ENCODE measurements at places on chromosomes 1 and 21.

GRCh38 chr1:52665006-52665941 lies 32.3 kb downstream of the SHISAL2A start:
- DNase-seq, result no peak

GRCh38 chr1:10538646-10539355 lies 64.1 kb downstream of the PEX14 start:
- DNase-seq, result no peak

DNA sequence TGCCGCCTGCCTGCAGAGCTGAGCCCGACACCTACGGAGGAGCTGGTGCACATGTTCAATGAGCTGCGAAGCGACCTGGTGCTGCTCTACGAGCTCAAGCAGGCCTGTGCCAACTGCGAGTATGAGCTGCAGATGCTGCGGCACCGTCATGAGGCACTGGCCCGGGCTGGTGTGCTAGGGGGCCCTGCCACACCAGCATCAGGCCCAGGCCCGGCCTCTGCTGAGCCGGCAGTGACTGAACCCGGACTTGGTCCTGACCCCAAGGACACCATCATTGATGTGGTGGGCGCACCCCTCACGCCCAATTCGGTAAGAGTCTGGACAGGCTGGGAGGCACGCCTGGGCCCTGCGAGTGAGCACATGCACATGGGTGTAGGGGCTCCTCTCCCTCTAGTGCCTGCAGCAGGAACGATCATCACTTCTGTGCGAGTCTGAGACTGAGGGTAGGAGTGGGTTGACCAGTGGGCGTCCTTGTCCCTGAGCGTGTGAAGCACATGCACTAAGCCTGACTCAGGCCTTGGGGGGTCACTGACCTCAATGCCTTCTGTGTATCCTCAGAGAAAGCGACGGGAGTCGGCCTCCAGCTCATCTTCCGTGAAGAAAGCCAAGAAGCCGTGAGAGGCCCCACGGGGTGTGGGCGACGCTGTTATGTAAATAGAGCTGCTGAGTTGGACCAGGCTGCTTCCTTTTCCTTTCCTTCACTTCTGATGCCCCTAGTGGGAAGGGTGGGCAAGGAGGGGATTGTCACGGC lies 6.9 kb downstream of the DMAP1 start:
- no peak for DNase-seq

DNA sequence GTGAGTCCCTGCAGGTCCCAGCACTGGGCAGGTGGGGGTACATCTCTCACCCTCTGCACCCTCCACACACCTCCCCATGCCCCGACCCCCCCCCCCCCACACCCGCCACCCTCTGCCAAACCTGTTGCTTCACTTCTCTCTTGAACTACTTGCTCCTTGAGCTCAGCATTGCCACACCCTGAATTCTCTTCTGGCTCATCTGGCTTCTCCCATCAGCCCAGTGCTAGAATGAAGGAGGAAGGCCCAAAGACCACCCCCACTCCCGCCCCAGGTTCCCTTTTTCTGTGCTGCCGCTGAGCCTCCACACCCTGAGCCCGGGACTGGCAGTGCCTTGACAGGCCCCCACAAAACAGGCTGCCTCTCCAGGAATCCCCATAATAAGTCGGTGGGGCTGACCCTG lies 6.4 kb upstream of the TNNI1 start:
- no peak for DNase-seq

- no peak for DNase-seq
Measured at GRCh38 chr1:107250169-107250568, 109.3 kb downstream of the NTNG1 start.

- no peak for DNase-seq
Measured at GRCh38 chr1:178727014-178727895, 2.2 kb downstream of the RALGPS2 start.

GRCh38 chr21:40846103-40846502 lies 855 bp downstream of the DSCAM start:
- no peak for DNase-seq

DNA sequence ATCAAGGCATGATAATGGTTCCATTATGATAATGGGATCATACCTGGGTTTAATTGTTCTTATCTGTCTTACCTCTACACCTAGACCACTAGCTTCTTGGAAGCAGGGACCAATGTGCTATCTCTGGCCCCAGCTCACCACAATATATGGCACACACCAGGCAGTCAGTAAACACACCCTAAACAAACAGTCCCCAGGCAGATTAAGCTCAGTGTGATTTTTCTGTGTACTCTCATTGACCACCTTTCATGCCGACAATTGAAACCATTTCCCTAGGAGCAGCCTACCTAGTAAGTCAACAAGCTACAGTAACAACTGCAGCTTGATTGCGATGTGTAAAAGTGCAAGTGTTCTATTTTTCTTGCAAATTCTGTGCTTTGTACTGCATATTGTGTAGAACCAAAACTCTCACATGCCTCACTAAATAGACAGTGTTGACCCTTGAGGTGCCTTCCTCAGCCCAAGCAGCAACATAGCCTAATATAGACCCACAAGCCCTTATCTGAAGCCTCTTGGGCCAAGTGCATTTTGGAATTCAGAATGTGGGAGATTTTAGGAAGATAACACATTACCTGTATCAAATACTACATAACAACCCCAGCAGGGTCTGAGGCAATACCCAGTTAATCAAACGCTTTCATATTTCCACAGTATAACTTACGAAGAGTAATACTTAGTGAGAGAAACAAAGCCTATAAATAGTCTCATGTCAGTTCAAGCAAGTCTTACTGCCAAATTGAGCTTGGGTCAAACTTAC lies 32.0 kb downstream of the INPP5B start:
- DNase-seq, result no peak

GRCh38 chr1:21966247-21967000 lies 10.4 kb upstream of the CELA3B start:
- no peak for DNase-seq

- no peak for DNase-seq
Measured at GRCh38 chr1:180145446-180145845, 9.2 kb upstream of the QSOX1 start.

DNA sequence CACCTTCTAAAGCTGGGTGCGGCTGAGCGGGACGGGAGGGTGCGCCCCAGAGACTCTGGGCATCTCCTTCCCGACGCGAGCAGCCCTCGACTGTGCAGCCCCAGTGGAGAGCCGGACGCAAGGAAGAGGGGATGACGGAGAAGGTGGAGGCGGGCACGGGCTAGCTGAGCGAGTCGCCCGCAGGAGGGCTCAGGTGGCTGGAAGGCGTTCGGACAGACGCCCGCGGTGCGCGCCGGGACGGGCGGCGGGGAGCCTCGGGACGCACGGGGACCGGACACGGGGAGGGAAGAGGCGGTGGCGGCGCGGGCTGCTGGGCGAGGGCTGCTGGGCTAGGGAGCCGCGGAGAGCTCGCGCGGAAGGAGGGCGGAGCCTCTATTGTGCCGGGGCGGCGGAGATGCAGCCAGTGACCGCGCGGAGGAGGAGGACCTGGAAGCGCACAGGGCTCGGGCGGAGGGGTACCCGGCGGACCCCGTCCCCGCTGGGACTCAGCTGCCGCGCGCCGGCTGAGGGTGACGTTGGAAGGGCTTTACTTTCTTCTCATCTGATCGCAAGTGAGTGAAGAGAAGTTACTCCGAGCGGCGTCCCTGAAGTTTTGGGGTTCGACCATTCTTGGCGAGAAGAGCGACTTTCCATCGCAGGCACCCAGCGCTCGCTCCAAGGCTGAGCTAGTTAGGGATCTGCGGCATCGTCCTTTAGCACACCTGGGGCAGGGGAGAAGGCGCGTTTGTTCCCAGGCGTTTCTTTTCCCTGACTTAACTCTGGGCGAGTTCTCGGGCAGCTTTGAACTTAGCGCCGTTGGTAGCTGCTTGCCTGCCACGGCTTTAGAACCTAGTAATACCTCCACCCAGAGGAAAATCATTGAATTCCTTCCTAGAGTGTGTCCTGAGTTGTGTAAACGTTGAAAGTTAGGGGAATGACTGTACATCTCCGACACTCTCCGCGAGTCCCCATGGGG lies at the start of gene OLFML2B:
Gene OLFML2B (minus strand): TSS at position 323 of the 955 bp plus-strand sequence. CDS start 439 bp downstream, outside the sequence.
- no peak for DNase-seq

GRCh38 chr1:113891631-113892220 lies 4.3 kb upstream of the BCL2L15 start:
- DNase-seq, result no peak

DNA sequence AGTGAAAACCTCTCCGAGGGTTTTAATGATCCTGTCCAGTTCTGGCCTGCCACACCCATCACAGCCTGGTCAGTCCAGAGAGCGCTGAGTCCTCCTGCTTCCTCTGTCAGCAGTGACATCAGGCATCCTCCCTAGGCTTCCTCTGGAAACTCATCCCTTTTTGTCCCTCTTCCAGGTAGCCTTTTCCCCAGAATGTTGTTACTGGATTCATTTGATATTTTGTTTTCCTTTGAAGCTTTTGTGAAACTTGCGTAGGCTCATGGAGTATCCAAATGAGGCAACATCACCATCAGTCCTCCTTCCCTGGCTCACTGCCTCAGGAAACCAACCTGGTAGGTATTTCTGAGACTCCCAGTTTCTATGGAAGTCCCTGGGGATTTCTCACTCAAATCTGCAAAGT lies 27.0 kb upstream of the IGSF3 start:
- DNase-seq, result no peak

- DNase-seq, result no peak
Measured at GRCh38 chr1:118982821-118983557, 5.2 kb downstream of the TBX15 start.

DNA sequence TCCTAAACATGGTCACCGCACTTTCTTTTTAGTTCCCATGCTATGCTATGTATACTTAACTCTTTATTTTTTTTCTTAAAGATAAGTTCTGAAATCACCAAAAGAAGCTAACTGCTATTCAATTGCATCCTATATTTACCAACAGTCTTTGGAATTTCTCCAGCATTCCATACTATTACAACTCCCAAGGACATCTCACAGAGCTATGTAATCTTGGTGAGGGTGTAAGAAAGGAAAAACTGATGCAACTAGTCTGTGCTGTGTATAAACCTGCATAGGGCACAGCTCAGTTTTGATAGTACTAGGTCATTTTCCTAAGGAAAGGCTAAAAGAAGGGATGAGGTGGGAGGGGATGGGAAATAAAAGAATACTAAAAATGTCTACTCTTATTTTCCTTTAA lies 78.0 kb downstream of the PTPN14 start:
- no peak for DNase-seq

DNA sequence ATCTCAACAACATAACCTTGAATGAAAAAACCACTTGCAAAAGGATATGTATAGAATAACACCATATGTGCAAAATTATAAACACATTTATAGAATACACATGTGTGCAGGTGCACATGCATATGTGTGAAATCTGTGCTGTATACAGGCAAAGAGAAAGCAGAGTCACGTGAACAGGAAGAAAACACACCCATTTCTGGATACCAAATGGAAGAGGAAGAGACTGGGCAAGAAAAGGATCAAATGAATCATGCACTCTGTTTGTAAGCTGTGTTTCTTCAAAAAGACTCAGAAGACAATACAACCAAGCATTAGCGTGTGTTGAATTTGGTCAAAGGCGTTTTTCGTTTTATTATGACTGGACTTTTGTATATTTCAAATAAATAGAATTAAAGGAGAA lies 111.3 kb upstream of the ERG start:
- no peak for DNase-seq

GRCh38 chr1:203368624-203369451 lies 17.9 kb upstream of the FMOD start:
- no peak for DNase-seq

DNA sequence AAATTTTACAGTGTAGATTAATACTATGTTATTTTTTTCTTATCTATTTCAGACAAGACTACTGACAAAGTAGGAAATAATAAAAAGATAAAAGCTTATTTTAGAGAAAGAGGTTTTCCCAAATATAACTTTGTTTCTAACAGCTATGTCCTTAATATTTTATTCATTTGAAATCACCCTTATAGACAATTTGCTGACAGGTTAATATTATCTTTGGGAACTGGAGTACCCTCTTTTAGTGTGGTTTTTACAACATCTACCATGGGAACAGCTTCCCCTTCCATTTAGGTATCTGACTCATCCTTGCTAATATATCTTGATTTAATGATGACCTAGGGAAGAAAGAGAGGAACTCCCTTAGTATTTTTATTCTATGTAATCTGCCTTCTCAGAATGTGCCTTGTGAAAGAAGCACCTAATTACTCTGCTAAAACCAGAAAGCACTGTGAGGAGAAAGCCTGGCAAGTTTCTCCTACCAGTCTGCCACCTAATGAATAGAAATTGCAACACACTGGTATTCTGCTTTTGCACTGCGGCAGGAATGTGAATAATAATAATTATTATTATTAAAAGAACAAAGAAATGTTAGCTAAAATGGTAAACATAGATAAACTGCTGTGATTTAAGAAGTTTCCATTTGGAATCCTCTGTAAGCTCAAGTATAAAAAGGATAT lies 192.8 kb downstream of the PDE4B start:
- no peak for DNase-seq

DNA sequence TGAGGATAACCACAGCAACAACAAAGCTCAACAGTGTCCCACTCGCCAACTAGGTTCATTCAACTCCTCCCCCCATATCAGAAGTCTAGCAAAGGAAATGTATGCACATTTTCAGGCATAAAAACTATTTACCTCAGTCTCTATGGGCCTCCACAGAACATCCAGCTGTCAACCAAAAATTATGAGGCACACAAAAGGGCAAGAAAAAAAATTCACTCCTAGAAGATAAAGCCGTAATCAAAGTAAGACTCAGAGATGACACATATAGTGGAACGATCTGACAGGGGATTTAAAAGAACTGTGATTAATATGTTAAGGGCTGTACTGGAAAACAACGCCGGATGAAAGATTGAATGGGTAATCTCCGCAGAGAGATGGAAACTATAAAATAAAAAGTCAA lies 158.7 kb downstream of the NTPCR start:
- no peak for DNase-seq

- DNase-seq, result no peak
Measured at GRCh38 chr1:183987593-183988318, 49.8 kb downstream of the COLGALT2 start.

DNA sequence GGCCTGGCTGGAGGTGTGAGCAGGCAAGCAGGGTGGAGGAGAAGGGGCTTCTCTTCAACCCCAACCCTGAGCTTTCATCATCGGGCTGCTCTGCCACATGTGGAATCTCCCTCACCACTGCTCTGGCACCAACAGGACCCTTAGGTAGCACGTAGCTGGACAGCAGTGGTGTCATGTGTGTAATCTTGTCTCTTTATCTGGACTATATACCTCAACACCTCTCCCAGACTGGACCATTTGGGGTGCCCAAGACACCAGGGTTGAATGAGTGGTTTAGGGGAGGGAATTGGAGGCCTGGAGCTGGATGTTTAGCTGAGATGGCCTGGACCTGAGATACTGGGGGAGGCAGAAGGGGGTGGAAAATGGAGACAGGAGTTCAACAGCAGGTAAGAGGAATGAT lies 63.0 kb downstream of the UBE2T start:
- DNase-seq, result no peak

GRCh38 chr1:29425631-29426030 lies 189.3 kb downstream of the PTPRU start:
- no peak for DNase-seq
